ENCODE measurements at places on chromosomes 7 and 10.

DNA sequence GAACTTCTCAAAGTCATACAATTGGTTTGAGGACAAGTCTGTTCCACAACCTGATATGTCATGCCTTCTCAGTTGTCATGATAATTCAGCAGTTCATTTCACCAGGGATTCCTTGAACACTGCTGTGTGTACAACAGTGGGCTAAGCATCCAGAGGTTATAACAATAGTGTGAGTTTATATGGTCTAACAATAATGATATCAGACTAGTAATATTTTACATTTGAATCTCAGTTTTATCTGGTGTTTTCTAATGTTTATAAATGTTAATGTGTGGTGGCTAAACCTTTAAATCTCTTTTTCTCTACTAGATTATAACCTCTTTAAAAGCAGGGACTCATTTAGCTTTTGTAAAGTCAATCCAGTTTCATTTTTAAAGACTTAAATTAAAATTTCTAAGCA, 48.7 kb downstream of the BTRC start:
- no peak for DNase-seq

DNA sequence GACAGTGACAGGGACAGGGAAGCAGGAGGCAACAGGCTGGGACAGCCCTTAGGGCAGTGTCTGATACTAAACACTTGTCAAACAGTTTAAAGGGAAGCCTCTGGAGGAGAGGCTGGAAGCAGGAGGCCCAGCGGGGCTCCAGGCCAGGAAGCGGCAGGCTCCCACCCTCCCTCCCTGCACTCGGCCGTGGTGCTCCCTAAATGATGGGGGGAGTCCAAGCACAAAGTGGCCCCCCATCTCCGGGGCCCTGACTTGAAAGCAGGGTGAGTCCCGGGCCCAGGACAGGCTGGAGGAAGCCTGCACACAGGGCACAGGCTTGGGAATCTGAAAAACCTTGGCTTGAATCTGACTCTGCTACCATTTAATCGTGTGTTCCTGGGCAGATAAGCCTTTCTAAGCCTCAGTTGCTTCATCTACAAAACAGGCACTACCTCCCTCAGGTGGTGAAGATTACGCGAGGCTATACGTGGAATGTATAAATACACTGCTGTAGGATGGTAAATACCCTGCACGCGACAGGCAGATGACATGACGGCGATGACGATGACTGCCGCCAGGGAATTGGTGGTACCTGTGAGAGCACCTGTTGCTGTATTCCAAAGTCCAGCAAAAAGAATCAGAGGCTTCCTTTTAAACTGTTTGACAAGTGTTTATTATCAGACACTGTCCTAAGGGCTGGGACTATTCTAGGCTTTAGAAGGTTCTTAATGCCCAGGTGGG, 34.1 kb downstream of the GBX1 start:
- DNase-seq: no peak

- no peak for DNase-seq
These were observed 153.8 kb upstream of the COL1A2 start for GRCh38 chr7:94240902-94241301.

- no peak for DNase-seq
These were observed 857 bp downstream of the MEOX2 start for GRCh38 chr7:15685358-15686294.

DNA sequence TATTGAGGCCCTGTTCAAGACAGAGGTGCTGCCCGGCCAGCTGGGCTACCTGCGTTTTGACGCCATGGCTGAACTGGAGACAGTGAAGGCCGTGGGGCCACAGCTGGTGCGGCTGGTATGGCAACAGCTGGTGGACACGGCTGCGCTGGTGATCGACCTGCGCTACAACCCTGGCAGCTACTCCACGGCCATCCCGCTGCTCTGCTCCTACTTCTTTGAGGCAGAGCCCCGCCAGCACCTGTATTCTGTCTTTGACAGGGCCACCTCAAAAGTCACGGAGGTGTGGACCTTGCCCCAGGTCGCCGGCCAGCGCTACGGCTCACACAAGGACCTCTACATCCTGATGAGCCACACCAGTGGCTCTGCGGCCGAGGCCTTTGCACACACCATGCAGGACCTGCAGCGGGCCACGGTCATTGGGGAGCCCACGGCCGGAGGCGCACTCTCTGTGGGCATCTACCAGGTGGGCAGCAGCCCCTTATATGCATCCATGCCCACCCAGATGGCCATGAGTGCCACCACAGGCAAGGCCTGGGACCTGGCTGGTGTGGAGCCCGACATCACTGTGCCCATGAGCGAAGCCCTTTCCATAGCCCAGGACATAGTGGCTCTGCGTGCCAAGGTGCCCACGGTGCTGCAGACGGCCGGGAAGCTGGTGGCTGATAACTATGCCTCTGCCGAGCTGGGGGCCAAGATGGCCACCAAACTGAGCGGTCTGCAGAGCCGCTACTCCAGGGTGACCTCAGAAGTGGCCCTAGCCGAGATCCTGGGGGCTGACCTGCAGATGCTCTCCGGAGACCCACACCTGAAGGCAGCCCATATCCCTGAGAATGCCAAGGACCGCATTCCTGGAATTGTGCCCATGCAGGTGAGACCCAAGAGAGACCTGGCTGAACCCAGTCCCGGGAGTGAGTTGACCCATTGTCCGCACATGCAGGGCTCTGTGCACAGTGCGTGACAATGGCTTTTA, 2.8 kb downstream of the RBP3 start:
- no peak for DNase-seq

DNA sequence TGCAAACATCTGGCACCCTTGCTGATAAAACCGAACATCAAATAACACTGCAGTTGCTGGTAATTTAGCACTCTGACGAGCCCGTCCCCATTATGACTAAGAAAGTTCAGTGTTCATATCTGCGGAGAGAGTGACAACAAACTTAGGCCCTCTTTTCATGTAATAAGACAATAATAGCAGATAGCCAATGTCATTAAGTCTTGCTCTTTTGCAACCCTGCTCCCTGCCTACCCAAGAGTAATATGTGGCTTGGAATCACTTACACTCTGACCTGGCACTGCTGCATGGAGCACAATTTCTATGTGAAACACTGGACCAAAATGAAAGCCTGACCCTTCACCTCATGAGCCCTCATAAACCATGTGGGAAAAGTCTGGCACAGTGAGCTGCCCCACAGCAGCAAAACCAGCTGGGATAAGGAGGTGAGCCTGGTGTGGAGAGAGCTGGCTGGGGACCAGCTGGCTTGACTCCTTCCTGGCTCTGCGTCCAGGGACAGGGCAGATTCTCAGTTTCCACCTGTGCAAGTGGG, 86.5 kb downstream of the HIPK2 start:
- no peak for DNase-seq

- no peak for DNase-seq
These were observed 7.9 kb upstream of the UPF2 start for GRCh38 chr10:12050528-12050927.

DNA sequence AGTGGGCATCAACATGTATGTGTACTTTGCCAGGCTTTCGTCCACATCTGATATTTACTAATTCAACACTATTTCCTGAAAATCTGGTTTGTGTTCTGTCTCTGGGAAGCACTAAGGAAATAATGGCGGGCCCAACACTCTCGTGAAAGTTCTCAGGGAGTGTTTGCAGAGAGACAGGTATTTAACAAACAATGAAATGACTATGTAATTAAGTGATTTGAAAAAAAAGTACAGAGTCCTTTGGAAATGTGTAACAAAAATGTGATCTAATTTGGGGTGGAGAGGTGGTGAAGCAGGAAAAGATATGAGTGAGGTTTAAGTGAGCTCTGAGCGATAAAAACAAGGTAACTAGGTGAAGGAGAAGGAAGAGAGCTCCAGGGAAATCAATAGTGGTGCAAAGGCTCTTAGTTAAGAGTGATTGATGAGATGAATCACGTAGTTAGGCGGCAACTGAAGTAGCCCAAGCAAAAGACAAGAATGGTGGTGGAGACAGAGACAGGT, 95.3 kb upstream of the DNAJB12 start:
- DNase-seq: no peak

DNA sequence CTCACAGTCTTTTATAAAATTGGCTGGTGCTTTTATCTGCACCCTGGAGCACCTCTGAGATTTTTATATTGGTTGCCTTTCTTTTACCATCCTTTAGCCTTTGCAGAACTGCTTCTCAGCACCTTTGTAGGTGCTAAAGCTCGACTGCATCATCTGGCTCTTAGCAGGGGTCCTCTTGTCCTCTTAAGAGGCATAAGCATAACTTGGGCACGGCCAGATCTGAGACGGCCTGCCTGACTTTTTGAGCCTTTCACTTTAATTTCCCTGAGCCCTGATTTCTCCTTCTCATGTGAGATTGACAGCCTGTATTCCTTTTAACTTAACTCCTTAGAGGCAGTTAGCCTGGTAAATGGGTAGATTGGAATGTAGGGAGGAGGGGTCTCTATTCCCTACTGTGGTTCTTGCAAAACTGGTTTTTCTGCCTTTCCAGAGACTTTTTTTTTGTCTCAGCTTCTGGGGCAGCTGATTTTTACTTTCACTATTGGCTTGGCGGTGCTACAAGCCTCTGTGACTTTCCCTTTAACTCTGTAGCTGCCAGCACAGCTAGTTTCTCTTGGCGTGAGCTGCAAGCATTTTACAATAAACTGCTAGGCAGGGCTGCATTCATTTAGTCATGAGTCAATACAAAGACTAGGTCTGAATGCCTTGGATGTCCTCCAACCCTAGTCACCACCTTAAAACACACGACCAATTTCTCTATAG, 24.0 kb downstream of the ZPBP start:
- DNase-seq: peak; percentile 25

DNA sequence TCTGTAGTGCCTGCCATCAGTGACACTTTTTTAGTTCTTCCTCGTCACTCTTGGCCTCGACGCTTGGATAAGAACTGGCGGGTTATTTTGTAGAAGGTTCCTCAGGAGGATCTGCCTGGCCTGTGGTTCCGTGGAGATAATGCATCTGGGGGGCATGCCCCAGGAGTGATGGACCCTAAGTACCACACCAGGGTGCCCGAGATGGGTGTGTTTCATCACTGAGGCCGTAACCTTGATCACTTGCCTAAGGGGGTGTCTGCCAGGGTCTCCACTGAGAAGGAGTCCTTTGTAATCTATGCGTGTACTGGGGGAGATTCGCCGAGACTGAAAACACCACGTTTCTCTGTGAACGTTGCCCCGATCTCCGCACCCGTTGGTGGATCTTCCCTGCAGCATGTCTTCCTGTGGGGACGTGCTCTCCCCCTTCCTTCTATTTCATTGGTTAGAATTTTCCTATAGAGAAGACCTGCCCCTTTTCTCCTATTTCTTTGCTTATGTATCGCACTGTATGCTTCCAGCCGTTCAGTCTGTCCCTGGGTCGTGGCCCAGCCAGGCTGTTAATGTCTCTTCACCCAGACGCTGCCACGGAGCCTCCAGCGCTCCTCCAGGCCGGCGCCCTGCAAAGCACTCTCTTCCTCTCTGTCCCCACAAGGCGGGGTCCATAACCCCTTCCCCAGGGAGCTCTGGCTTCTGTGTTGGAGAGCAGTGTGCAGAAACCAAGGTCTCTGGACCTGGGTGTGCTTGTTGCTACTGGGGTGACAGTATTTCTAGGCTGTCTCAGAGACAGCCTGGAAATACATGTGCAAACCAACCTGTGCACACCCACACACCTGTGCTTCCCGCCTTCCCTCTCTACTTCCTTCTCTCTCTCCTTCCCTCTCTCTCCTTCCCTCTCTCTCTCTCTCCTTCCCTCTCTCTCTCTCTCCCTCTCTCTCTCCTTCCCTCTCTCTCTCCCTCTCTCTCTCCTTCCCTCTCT, 14.4 kb upstream of the DPYSL4 start:
- DNase-seq: no peak

GRCh38 chr7:44733708-44734481, 14.8 kb upstream of the ZMIZ2 start:
- peak; percentile 22 for DNase-seq

- DNase-seq: no peak
These were observed 3.5 kb downstream of the ERLIN1 start for GRCh38 chr10:100182281-100182680.

- peak; percentile 81 for DNase-seq
These were observed 116.2 kb downstream of the LRMDA start for GRCh38 chr10:75547391-75548298.

- no peak for DNase-seq
These were observed 129.2 kb downstream of the STRA8 start for GRCh38 chr7:135362871-135363270.

DNA sequence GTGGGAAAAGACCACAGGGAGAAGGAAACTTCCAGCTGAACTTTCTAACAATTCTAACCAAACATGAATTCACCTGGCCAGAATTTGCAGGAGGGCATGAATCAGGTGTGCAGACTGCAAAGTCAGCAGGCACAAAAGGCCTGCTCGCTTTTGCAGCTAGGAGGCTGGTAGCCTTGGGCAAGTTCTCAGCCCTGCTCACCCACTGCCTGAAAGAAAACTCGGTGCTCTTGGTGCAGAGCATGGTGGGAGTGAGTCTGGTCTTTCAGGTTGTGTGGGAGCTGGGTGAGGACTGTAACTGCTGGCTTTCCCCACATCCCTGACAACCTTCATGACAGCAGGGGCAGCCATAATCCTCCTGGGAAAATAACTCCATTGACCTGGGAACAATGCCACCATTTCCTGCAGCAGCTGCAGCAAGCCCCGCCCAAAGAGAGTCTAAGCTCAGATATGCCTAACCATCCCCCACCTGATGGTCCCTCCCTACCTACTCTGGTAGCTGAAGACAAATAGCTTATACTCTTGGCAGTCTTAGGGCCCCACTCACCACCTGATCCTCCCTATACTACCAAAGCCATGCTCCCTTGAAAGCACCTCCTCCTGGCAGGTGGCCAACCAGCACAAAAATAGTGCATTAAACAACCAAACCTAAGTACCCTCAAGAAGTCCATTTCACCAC, 31.6 kb downstream of the ZNF117 start:
- no peak for DNase-seq

GRCh38 chr7:28417321-28417940, 5.1 kb downstream of the CREB5 start:
- no peak for DNase-seq

DNA sequence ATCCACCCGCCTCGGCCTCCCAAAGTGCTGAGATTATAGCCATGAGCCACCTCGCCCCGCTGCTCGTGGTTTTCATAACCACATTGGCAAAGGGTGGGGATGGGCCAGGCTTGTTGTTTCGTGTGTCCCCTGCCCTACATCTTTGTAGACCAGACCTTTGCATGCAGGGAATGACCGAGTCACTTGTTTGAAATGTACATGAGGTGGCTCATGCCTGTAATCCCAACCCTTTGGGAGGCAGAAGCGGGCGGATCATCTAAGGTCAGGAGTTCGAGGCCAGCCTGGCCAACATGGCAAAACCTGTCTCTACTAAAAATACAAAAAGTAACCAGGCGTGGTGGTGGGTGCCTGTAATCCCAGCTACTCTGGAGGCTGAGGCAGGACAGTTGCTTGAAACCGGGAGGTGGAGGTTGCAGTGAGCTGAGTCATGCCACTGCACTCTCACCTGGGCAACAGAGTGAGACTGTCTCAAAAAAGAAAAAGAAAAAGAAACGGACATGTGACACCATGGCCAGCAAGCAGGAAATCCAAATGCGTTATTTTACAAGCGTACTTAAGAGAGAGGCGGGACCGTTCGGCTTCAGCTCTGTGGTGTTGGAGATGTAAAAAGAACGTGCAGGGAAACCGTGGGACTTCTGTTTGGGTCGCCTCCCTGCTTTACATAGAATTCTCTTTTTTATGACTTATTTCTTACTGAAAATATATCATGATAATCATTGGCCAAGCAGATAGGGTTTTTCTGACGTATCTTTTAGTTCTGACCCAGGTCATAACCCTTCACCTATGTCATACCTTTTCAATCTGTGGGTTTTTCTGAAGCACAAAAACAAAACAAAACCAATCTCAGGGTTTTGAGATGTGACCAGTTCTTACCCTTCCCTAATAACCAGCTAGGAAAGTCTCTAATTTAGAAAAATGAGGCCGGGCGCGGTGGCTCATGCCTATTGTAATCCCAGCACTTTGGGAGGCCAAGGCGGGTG, 45.1 kb downstream of the WIPI2 start:
- DNase-seq: no peak

All from kidney glomerular epithelial cell (primary cell).